ENCODE measurements at places on chromosomes 16 and 17.

DNA sequence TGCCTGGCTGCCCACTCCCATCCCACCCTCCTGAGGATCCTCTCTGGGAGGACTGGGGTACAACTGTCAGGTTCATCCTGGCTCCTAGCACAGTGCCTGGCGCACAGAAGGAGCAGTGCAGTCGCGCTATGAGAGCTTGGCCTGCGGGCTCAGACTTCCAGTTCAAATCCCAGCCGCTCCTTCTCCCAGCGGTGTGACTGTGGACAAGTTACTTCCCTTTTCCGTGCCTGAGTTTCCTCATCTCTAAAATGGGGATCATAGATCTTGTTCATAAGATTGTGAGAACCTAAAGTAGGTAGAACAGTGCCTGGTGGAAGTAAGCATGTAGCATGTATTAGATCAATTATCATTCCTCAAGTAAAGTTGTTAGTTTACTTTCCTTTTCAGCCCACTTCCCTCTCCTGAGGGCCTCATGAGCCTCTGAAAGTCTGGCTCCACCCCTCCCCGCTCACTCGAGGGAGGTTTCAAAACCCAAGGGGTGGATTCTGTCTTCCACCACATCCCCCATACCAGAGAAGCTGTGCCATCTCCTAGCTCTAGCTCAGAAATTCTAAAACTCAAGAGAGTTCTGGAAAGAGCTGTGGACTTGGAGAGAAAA, 19.9 kb upstream of the COL1A1 start:
- DNase-seq, result no peak

- DNase-seq, result no peak
These were observed 22.9 kb upstream of the DYNLRB2 start for GRCh38 chr16:80517846-80518245.

- DNase-seq, result peak; percentile 7
These were observed 32.6 kb downstream of the CTCF start for GRCh38 chr16:67594956-67595355.

- no peak for DNase-seq
These were observed 42.9 kb upstream of the IRF8 start for GRCh38 chr16:85856079-85856478.

- no peak for DNase-seq
These were observed 46.8 kb downstream of the TMEM132E start for GRCh38 chr17:34626121-34626681.

GRCh38 chr16:55682086-55682485, 26.3 kb downstream of the SLC6A2 start:
- DNase-seq, result no peak

- no peak for DNase-seq
These were observed 19.8 kb downstream of the MNT start for GRCh38 chr17:2380950-2381649.
